ENCODE measurements at places on chromosomes 1 and 21.

DNA sequence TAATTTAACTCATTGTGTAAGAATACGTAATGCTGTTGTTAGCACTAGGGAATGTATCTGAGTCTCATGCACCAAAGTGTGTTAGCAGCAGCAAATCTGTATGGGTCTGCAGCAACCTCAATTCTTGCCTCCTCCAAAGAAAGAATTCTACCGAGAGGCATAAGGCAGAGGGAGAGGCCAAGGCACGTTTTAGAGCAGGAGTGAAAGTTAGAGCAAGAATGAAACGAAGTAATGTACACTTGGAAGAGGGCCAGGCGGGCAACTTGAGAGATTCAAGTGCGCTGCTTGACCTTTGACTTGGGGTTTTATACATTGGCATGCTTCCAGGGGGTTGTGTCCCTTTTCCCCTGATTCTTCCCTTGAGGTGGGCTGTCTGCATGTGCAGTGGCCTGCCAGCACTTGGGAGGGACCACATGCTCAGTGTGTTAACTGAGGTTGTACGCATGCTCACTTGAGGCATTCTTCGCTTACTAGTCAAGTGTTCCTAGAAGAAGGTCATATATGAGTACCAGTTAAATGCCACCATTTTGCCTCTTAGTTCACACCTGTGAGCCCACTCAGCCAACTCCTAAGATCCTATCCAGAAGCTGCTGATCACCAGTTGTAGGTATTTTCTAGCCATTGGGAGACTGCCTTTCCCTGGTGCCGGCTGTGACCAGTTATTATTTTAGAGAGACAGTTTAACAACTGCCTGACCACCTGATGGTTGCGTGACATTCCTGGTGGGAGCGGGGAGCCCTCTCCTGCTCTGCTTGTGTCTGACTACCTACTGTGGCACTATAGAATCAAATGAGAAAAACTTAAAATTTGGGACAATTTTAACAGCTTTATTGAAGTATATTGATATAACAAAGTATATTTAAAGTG is 2.7 kb upstream of the CNN3 start:
- no peak for DNase-seq

DNA sequence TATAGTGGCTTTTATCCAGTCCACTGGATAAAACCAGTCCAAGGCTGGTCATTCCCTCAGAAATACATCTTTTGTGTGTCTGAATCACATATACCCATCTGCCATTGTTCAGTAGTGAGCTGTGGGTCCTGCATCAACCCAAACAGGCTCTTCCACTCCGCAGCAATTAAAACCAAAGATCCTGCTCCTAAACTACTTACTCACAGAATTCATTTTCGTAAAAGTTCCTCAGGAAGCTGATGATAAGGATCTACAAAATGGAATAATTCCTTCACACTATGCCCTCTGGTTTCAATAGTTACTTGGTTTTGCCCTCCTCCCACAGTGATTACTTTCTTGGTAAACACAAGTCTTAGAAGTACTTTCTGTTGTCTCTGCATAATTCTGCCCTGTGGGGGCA is 5.1 kb upstream of the MFSD2A start:
- no peak for DNase-seq

DNA sequence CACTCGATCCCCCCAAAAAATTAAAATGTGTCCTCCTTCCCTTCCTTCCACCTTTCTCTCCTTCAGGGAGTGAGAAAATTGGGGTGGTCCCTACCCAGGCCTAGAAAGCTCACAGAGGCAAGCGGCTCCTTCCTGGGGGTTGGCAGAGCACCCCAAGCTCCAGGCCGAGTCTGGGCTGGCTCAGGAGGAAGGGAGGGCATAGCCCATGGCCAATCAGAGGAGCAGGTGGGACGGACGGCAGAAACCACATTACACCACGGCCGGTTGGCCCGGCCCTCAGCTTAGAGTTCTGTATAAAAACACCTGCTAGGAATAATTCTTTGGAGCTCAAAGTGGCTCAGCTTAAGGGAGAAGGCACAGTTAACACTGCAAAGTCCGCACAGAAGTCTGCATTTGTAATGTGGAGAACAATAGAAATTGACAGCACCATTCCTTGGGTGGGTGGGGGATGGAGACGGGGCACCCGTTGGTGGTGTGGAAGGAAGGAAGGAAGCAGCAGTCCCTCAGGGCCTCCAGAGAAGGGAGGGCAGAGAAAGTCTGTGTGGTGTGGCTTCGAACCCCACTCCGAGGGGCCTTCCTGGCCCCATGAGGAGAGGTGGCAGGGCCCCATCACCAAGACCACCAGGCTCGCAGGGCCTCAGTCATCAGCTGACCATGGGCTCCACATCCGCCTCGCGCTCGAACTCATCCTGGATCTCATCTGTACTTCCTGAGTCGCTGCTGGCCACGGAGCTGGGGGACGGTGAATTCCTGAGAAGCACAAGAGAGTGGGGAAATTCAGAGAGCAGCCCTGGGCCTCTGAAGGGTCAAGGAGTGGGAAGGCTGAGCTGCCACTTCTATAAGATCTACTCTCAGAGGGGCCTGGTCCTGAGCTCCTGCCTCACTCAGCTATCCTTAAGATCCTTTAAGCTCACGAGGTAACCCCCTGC is 5.8 kb upstream of the ALDH4A1 start:
- no peak for DNase-seq

GRCh38 chr1:18681423-18681835 is 50.8 kb downstream of the PAX7 start:
- DNase-seq, result peak; percentile 78

GRCh38 chr1:248823517-248824001 is 2.2 kb downstream of the SH3BP5L start:
- no peak for DNase-seq

DNA sequence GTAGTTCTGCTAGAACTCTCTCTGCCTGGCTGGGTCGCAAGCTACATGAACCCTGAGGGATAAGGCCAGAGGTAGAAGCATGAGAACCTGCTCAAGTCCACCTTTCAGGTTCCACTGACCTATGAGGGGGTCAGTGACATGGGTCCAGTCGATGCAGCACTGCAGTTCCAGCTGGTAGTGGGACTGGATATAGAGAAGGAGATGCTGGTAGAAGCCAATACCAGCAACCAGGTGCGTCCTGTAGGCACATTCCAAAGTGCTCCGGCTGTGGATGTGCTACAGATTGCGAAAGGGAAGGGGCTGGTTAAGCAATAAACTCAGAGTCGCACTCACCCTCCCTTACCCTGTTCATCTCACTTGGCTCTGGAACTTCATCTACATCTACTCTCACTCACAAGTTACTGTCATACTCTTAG is 5.7 kb downstream of the SMG5 start:
- no peak for DNase-seq

DNA sequence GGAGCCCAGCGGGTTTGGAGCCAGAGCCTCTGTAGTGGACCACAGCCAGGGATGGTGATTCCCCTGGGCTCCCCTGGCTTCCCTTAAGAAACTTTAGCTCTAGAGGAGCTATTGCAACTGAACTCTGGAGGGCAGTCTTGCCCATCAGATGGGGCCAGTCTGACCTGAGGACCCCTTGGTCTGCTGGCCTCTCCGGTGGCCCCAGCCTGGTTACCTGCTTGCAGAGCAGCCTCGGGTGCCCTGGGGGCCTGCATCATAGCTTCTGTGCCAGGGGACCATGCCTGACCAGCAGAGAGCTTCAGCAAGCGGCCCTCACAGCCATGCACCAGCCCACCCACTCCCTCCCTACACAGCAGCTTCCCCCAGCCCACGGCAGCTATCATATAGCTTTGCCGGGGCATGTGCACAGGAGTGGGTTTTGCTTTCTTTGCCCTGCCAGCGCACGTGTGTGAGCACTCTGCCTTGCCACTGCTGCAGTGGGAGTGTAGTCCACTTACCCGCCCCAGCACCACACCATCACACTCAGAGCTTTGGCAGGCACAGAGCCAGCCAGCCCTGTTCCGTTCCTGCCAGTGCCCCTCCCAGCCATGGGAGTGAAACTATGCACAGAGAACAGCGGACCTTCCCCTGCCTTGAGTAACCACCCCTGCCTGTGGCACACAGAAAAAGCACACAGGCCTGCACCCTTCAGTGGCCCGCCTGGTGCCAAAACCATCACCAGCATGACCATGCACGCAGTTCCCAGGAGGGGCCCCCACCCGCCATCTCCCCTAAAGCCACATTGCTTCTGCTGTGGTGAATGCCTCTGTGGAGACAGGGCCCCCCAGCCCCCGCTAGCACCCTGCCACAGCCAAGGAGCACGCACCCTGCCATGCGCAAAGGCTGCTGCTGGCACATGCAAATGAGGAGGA is 442.9 kb upstream of the NEGR1 start:
- no peak for DNase-seq

DNA sequence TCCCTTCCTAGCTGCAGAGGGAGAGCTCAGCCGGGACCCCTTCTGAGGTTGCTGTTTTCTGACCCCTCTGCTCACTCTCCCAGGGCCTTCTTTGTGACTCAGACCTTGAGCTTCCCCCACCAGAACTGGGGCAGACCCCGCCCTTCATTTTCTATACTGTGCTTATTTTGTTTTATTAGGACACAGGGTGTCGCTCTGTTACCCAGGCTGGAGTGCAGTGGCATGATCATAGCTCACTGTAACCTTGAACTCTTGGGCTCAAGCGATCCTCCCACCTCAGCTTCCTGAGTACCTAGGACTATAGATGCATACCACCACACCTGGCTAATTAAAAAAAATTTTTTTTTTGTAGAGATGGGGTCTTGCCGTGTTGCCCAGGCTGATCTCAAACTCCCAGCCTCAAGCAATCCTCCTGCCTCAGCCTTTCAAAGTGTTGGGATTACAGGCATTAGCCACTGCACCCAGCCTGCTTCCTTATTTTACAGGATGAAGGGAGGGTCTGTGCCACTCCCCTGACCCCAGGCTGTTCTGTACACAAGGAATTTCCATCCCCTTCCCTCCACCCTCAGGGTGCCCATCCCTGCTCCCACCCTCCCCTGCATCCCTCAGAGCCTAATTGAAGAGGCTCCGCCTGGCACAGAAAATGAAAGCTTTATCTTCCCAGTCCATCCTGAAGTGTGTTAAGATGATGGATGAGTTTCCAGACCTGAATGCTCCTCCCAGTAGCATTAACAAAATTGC is 195.2 kb upstream of the POU3F1 start:
- DNase-seq, result no peak

DNA sequence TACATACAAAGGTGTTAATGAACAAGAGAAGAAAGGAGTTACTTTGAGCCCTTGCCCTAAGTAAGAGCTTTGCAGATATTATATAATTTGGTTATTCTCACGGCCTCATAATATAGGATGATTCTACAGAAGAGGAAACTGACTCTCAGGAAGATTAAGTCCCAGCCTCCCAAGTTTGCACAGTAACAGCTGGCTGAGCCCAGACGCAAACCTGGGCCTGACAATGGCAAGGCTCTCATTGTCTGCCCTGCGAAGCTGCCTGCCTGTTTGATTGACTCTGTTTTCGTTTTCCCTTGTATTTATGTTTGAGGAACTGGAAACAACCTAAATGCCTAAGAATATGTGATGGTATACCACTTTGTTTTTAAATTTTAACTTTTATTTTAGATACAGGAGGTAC is 76.2 kb upstream of the PGBD5 start:
- no peak for DNase-seq

- no peak for DNase-seq
These were observed 83.2 kb downstream of the PLXNA2 start for GRCh38 chr1:208161005-208161404.

DNA sequence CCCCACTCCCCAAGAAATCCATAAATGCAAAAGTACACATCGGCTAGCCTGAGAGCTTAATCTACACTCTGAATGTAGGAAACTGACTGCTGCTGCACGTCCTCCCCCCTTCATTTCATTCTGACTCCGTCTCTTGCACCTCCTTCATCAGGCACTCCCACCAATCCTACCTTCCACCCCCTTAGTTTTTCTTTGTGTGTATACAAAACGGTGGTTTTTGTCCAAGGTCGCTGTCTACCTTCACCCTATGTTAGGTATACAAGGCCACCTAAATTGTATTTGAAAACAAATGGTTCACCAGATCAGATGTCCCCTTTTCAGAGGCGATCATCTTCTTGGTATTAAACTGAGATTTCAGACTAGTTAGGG is 1.9 kb downstream of the WDR26 start:
- no peak for DNase-seq

- no peak for DNase-seq
These were observed 1.1 kb upstream of the ANKRD35 start for GRCh38 chr1:145886816-145887215.

- DNase-seq, result no peak
These were observed 24.8 kb downstream of the PGM1 start for GRCh38 chr1:63618011-63618410.

GRCh38 chr1:117104986-117105385 is 16.6 kb downstream of the TRIM45 start:
- no peak for DNase-seq

DNA sequence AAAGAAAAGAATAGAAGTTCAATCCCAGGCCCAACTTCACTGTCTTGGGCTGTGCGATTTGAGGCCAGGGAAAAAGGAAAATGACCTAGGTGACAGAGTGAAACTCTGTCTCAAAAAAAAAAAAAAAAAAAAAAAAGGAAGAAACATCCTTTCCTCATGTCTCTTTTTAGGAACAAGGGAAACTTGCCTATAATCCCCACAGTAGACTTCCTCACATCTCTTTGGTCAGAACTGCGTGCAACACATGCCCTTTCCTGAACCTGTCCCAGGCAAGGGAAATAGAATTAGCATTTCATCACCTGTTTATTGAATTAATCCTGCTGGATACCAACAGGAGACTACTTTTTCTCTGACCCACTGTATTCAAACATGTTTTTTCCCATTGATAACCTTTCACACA is 2.3 kb downstream of the DCST1 start:
- no peak for DNase-seq

- no peak for DNase-seq
These were observed 7.5 kb upstream of the GJA8 start for GRCh38 chr1:147895123-147895522.
